Spleen (tissue), 13 donors: ENCODE measurements at places on chromosomes 5 and 9.

- no peak for DNase-seq
Measured at GRCh38 chr5:134647750-134648424, 698 bp upstream of the SEC24A start.

GRCh38 chr9:36803961-36804360, 230.1 kb downstream of the PAX5 start:
- DNase-seq = no peak

- no peak for DNase-seq
Measured at GRCh38 chr5:65478336-65478735, 3.4 kb downstream of the ADAMTS6 start.

- no peak for DNase-seq
Measured at GRCh38 chr5:37833990-37834389, 5.9 kb downstream of the GDNF start.

GRCh38 chr5:6321078-6321477, 57.3 kb downstream of the MED10 start:
- no peak for DNase-seq

GRCh38 chr5:17222664-17223063, 5.2 kb downstream of the BASP1 start:
- DNase-seq = no peak

GRCh38 chr9:118992813-118993794, 376.1 kb downstream of the BRINP1 start:
- DNase-seq = no peak

DNA sequence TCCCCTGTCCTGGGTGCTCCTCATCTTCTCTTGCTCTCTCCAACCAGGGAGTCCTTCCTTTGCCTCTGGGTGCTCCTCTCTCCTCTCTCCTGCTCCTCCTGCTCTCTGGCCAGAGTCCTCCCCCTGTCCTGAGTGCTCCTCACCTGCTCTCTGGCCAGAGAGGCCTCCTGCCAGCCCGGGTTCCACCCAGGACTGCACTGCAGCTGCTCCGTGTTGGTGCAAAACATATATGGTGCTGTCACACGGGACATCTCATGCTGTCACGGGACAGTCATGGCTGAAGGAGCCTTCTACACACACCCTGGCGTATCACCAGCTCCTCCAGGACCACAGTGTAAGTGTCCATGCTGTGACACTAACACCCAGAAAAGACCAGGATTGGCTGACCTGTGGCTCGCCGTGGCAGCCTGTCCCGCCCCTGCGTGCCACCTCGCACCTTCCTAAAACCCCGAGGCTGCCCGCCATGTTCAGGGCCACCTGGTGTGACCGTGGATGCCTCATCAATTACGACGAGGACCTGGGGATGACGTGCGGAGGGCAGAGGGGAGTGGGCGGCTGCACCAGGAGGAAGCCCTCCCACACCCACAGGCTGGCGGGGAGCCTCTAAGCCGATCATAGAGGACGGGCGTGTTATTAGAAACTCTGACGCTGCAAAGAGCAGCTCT, 27.9 kb upstream of the SLC6A3 start:
- DNase-seq = no peak
